ENCODE measurements at places on chromosomes 4 and X. TPM values are rescaled to one million over a fixed set of nuclear protein-coding genes. Genes with fewer than 3 reads are reported as not detected.

- DNase-seq: no peak
- H3K27me3 ChIP-seq: no peaks in the 10 kb centered on the region
- H3K4me3 ChIP-seq: no peak overlapping the region
- H3K27ac ChIP-seq: peak overlapping the region; percentile 71
Observed at GRCh38 chr4:71907782-71908181, 123.9 kb upstream of the GC start.

DNA sequence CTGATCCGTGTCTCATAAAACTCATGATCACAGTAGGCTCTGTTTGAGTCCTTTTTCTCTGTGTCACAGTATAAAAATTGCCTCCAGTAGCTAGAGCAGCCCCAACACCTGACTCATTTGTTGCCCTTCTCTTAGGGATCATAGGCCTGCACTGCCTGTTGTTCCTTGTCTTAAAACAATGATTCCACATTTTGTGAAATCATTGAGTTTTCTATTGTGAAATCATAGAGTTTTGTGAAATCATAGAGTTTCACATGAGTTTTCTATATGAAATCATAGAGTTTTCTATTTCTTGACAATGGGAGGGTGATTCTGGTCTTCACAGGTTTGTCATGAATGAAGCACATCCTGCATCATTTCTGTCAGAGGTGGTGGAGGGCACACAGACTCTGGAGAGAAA lies 239.9 kb downstream of the GASK1B start:
- no peak for DNase-seq
- H3K4me1 ChIP-seq: no peaks in the 10 kb centered on the region
- no peaks in the 10 kb centered on the region for H3K27me3 ChIP-seq
- no peak overlapping the region for H3K27ac ChIP-seq
- no peak overlapping the region for H3K4me3 ChIP-seq

DNA sequence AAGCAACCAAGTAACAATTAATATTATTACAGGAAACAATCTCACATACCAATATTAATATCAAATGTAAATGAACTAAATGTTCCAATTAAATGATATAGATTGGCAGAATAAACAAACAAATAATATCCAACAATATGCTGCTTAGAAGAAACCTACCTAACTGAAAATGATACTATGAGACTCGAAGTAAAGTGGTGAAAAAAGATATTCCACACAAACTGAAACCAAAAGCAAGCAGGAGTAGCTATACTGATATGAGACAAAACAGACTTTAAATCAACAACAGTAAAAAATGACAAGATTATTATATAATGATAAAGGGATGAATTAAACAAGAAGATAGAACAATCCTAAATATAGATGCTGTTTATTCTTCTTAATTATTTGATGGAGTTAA lies 140.1 kb downstream of the SPANXN4 start:
- H3K27ac ChIP-seq: no peak overlapping the region
- DNase-seq: no peak
- no peaks in the 10 kb centered on the region for H3K36me3 ChIP-seq
- no peaks in the 10 kb centered on the region for H3K27me3 ChIP-seq
- no peaks in the 10 kb centered on the region for H3K4me1 ChIP-seq

- peak; percentile 88 for DNase-seq
- no peaks in the 10 kb centered on the region for H3K27me3 ChIP-seq
- H3K4me1 ChIP-seq: no peaks in the 10 kb centered on the region
- H3K4me3 ChIP-seq: no peak overlapping the region
- no peak overlapping the region for H3K27ac ChIP-seq
Observed at GRCh38 chr4:129545599-129546278, 449.8 kb downstream of the C4orf33 start.

- H3K4me1 ChIP-seq: peaks cover 18% of the 10 kb centered on the region
- no peaks in the 10 kb centered on the region for H3K27me3 ChIP-seq
- peak overlapping the region; percentile 96 for H3K27ac ChIP-seq
- DNase-seq: no peak
Observed at GRCh38 chr4:118279328-118279727, 73.5 kb downstream of the PRSS12 start.

DNA sequence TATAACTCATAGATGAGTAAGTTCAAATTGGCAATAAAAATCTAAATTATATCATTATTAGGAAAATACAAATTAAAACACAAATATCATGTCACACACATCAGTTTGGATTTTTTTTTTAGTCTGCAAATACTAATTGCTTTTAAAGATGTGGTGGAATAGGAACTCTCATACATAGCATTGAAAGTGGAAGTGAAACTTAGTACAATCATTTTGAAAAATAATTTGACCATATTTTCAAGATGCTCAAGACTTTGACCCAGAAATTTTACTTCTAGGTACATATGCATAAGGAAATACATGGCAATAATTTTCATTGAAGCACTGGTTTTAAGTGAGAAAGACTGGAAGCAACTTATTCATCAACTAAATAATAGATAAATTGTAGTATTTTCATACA lies 147.5 kb upstream of the SMIM31 start:
- no peak overlapping the region for H3K27ac ChIP-seq
- H3K4me1 ChIP-seq: no peaks in the 10 kb centered on the region
- no peak overlapping the region for H3K4me3 ChIP-seq
- DNase-seq: no peak
- H3K36me3 ChIP-seq: no peaks in the 10 kb centered on the region

DNA sequence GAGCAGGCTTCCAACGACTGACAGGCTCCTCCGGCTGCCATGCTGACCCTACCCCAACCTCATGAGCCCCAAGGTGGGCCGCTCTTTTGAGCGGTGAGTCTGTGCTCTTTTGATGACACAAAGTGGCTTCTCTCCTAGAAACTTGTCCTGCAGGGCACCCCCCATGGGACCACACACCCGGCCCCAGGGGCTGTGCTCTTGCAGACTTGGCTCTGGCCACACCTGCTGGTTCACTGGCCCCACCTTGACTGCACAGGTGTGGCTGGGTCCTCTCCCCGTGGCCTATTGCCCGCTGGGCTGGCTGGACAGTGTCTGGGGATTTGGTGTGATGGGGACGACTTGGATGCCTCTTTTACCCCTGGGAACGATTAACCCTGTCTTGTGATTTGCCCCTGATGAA lies 1.5 kb upstream of the CPZ start:
- H3K4me1 ChIP-seq: no peaks in the 10 kb centered on the region
- no peak overlapping the region for H3K4me3 ChIP-seq
- no peak for DNase-seq
- no peaks in the 10 kb centered on the region for H3K27me3 ChIP-seq
- no peak overlapping the region for H3K27ac ChIP-seq

DNA sequence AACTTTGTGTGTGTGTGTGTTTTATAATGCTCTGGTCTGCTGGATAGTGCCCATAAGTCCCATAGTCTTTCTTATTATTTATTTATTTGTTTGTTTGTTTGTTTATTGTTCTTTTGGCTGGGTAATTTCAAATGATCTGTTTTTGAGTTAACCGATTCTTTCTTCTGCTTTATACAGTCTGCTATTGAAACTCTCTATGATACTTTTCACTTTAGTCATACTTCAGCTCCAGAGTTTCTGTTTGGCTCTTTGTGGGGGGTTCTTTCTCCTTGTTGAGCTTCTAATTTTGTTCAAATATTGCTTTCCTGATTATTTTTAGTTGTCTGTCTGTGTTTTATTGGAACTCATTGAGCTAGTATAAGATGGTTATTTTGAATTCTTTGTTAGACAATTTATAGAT lies 10.0 kb downstream of the CXCL3 start:
- no peak overlapping the region for H3K4me3 ChIP-seq
- H3K27ac ChIP-seq: no peak overlapping the region
- DNase-seq: no peak
- H3K27me3 ChIP-seq: no peaks in the 10 kb centered on the region
- no peaks in the 10 kb centered on the region for H3K4me1 ChIP-seq

DNA sequence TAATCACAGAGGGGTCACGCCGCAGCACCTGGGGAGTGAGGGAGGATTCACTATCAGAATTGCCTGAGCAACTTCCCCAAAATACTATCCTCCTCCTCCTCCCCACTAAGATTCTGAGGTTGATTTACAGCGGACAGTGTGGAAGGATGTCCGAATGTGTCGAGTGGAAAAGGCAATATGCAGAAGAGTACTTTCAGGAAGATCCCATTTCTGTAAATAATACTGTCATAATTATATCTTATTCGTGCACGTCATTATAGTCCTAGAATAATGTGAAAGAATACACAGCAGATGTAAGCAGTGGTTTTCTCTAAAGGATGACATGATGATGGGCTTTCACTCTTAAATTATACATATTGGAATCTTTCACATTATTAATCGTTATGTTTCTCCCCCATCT lies 149.8 kb upstream of the NOCT start:
- H3K27ac ChIP-seq: no peak overlapping the region
- no peak for DNase-seq
- no peaks in the 10 kb centered on the region for H3K27me3 ChIP-seq
- H3K36me3 ChIP-seq: no peaks in the 10 kb centered on the region
- H3K4me3 ChIP-seq: no peak overlapping the region

DNA sequence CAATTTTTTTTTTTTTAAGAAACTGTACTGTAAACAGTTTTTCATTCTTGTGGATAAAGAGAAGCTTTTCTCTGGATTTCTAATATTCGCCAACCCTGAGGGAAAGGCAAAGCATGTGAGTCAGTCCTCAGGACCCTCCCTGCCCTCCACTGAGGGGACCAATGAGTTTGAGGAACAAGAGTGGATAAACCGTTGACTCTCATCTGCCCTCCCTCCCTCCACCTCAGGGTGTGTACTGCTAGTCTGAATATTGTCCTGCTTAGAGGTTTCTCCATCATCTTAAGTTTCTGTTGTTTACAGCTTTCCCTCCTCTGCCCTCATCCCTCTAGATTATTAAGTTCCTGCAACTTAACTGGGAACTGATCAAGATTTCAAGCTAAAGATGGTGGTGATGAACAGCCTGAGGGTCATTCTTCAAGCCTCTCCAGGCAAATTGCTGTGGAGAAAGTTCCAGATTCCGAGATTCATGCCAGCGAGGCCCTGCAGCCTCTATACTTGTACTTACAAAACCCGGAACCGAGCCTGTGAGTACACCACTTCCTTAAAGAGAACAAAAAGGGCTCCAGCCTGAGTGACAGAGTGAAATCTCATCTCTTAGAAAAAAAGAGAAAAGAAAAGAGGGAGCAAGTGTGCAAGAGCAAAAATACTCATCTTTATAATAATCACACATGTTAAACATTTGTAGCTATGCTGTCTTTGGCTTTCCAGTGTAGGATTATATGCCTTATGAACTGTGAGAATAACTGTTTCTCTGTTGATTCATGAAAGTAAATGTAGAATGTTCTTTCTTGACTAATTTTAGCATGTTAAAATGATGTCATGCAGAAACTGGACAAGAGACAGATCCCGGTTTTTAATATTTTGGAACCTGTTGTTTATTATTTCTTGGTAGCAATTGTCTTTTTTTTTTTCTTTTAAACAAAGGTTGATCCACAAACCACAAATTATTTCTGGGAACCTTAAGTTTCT lies 11.9 kb downstream of the CA5B start:
- DNase-seq: no peak
- H3K4me1 ChIP-seq: no peaks in the 10 kb centered on the region
- H3K27ac ChIP-seq: peak overlapping the region; percentile 18
- no peak overlapping the region for H3K4me3 ChIP-seq
- no peaks in the 10 kb centered on the region for H3K36me3 ChIP-seq

- no peak for DNase-seq
- no peaks in the 10 kb centered on the region for H3K36me3 ChIP-seq
- no peak overlapping the region for H3K27ac ChIP-seq
- no peaks in the 10 kb centered on the region for H3K27me3 ChIP-seq
- H3K4me1 ChIP-seq: no peaks in the 10 kb centered on the region
- H3K4me3 ChIP-seq: no peak overlapping the region
Observed at GRCh38 chrX:148381603-148382002, 118.8 kb upstream of the AFF2 start.

- no peaks in the 10 kb centered on the region for H3K27me3 ChIP-seq
- H3K4me3 ChIP-seq: peak within 1 kb of the TSS; percentile 57
- H3K4me1 ChIP-seq: no peaks in the 10 kb centered on the region
- H3K27ac ChIP-seq: peak within 1 kb of the TSS; percentile 100
- no peaks in the 10 kb centered on the region for H3K36me3 ChIP-seq
- DNase-seq: peak; percentile 82
Observed at GRCh38 chr4:185396724-185397385, at the start of gene ANKRD37. Gene ANKRD37, plus strand, starts transcription at chr4:185396841. Its CDS starts 83 bp downstream, at chr4:185396924.

DNA sequence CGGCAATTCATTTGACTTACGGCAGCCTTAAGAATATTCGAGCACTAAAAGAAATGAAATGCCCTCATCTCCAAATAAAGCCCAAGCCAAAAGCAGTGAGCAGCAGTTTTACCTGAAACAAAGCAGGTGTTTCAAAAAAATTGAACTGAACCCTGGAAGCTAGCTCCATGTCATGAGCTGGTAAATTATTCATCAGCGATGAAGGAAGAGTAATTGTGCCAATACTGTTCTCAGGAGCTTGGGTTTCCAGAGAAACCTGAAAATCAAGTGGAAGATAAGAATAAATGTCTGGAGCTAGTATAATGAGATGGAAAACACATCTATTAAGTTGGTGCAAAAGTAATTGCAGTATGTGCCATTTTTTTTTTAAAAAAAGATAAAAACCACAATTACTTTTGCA lies 24.0 kb upstream of the PHKA2 start:
- DNase-seq: no peak
- no peaks in the 10 kb centered on the region for H3K4me1 ChIP-seq
- H3K27me3 ChIP-seq: no peaks in the 10 kb centered on the region
- no peaks in the 10 kb centered on the region for H3K36me3 ChIP-seq
- H3K27ac ChIP-seq: no peak overlapping the region
- H3K4me3 ChIP-seq: no peak overlapping the region

- H3K4me1 ChIP-seq: peaks cover 8% of the 10 kb centered on the region
- H3K4me3 ChIP-seq: no peak overlapping the region
- H3K27me3 ChIP-seq: no peaks in the 10 kb centered on the region
- H3K27ac ChIP-seq: no peak overlapping the region
Observed at GRCh38 chr4:183264614-183265013, 55.5 kb downstream of the CLDN22 start.

DNA sequence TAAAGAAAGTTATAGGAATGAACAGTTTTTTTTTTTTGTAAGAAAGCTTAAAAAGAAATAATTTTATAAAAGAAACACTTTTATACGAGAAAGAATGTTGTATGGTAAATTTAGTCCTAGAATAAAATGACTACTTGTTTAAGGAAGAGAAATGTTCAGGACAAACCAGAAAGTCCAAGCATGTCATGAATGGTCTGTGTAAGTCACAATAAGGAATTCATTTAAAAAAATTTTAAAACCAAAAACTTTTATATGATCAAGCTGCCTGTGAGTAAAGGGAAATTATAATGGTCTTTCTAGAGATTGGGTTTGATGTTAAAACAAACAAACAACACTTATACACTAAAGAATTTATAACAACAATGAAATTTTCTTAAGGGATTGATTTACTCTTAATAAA lies 858.9 kb upstream of the PCDH7 start:
- H3K27me3 ChIP-seq: no peaks in the 10 kb centered on the region
- no peak overlapping the region for H3K4me3 ChIP-seq
- H3K4me1 ChIP-seq: no peaks in the 10 kb centered on the region

FGD1 gene
- 0.87 TPM for total RNA-seq

MAP7D3 gene
- 4.8 TPM for total RNA-seq

GPRASP3 gene
- 1.7 TPM for total RNA-seq

FREM3 gene
- total RNA-seq: not detected

F11 gene
- total RNA-seq: 103 TPM

BMPR1B gene
- 0.79 TPM for total RNA-seq

SLC25A53 gene
- total RNA-seq: 3.1 TPM

SOX3 gene
- total RNA-seq: not detected

PPEF1 gene
- total RNA-seq: not detected

ASB9 gene
- 1.3 TPM for total RNA-seq
